Astrocyte of the spinal cord (primary cell): ENCODE measurements at places on chromosomes 7 and 10.

DNA sequence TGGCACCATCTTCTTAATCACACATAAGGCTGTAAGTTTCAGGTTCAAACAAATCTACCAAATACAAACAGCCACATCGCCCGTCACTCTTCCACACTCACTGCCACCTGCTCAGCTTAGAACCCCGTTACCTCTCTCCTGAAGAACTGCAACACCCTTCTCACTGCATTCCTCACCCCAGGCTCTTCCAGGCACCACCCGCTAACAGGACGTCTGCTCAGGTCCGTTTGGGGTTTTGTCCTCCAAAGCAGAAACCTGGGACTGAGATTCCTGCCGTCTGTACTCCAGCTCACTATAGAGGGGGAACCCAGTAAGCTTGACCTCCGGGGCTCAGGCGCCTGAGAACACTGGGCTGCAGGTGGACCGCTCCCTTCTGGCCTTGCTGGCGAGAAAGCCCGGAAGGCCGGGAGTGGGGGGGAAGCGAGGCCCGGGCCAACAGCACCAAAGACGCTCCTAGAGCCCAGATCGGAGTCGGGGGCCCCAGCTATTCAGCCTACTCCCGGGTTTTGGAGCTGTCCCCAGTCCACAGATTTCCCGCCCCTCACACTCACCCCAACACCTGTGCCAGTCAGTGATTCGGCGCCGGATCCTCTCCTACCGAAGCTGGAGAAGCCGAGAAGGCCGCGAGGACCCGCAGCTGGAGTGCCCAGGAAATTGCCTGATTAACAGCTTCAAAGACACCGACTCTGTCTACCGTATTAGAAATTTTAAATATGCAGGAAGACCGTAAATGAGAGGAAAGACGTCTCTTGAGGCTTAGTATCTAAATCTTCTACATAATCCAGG, at the start of gene AP3M1:
AP3M1 (minus strand) TSS at position 625 of the 786 bp plus-strand sequence. CDS start 12,449 bp downstream, outside the sequence.
- DNase-seq, result no peak

DNA sequence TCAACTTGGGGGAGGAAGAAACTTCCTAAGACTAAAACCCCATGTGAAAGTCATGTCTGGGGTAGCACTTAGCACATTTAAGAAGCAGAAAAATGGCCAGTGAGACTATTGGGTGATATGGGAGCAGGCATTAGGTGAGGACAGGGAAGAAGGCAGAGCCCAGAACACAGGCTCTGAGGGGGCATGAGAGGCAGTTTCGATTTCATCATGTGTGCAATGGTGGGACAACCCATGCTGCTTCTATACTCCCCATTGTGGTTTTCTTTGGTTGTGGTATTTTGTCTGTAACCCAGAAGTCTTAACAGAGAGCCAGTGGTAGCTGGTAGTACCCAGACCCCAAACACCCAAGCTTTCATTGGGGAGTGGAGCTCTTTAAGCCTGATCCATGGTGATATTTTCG, 752.0 kb downstream of the GRID1 start:
- no peak for DNase-seq

GRCh38 chr10:112915590-112916572, 34.2 kb upstream of the TCF7L2 start:
- peak; percentile 69 for DNase-seq

DNA sequence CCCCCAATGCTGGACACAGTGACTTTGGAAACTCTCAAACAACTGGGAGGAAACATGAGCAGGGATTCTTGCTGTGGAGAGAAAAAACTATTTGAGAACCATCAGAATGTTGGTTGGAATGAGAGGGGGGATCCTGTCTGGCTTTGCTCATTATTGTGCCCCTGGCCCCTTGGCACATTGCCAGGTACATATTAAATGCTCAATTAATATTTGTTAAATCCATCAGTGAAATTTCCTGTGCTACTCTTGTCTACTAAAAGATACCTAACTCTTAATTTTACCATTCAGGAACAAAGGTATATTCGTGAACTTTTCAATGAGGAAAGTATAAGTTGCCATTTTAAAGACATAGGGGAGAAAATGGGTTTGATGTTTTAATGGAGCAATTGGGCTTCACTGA, 329.4 kb downstream of the OTUD1 start:
- DNase-seq, result no peak

- DNase-seq, result no peak
These were observed 15.5 kb upstream of the CPXM2 start for GRCh38 chr10:123906884-123907652.

DNA sequence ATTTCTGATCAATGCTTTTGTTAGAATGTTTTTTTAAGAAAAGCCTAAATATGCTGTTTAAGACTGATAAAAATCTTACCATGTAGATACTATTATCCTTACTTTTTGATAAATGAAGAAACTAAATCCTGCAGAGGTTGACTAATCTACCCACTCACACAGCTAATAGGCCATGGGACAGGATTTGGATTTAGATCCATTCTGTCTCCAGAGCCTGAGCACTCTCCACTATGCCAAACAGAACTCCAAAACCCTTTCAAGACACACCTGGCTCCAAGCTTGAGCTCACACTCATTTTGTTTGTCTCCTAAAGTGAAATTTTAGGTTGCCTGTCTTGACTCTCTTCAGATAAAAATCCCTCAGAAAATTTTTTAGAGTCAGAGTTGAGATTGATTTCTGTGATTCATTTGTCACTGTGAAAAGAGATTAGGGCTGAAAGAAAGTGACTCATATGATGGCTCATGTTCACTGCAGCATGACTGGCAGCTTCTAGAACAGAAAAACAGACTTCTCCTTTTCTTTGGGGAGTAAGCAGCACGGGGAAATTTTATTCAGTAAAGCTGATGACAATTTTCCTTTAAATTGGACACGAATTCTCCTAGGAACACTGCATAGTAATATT, 132.3 kb upstream of the POT1 start:
- peak; percentile 54 for DNase-seq

DNA sequence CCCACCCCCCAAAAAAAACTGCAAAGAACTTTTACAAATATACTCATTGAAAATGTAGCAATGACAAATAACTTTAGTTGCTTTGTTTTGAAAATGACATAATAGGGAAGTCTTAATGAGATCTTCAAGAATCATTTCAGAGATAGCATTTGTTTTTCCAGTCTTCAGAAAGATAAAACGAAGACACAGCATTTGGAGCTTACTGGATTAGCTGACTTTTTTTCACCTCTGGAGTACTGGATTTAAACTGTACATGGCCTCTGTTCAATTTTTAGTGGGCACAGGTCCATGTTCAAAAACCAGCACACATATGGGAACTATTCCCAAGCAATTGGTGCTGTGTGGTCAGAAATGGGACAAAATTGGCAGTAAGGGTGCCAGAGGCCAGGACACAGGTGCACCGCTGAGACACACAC, 3.9 kb downstream of the RAB11FIP2 start:
- peak; percentile 11 for DNase-seq

- DNase-seq, result no peak
These were observed 31.8 kb upstream of the ABCA13 start for GRCh38 chr7:48139459-48139858.

- DNase-seq, result no peak
These were observed 43.4 kb downstream of the FAM20C start for GRCh38 chr7:235576-236395.

DNA sequence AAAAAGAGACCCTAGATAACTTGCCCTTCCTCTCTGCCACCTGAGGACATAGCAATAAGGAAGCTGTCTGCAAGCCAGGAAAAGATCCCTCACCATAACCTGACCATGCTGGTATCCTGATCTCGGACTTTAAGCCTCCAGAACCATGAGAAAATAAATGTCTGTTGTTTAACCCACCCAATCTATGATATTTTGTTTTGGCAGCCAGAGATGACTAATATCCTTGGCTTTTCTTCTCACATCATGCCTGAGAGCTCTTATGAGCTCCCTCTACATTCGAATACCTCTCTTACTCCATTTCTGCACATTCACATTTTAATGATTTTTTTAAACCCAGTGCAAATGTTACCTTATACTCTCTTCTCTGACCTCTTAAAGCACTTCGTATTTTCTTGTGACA, 214.0 kb upstream of the CHRM2 start:
- peak; percentile 6 for DNase-seq

GRCh38 chr7:142569851-142570250, 179.4 kb upstream of the PRSS1 start:
- DNase-seq, result no peak

- peak; percentile 53 for DNase-seq
These were observed 42.9 kb upstream of the MET start for GRCh38 chr7:116629051-116629463.

DNA sequence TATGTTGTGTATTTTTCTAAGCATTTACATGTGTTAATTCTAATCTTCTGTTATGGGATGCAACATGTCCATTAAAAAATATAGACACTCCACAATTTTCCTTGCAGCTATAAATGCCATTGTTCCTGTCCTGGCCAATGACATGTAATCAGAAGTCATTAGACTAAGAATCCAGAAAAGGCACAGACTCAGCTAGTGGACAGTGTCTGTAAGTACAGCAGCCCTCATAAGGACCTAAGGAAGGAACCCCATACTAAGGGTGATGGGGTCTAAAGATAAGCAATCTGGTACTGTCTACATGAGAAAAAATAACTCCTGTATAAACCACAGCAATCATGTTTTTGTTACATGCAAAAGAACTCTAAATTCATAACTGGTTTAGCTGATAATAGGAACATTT, 115.9 kb downstream of the GPR85 start:
- no peak for DNase-seq

GRCh38 chr10:78605800-78606350, 462.9 kb upstream of the ZMIZ1 start:
- no peak for DNase-seq

DNA sequence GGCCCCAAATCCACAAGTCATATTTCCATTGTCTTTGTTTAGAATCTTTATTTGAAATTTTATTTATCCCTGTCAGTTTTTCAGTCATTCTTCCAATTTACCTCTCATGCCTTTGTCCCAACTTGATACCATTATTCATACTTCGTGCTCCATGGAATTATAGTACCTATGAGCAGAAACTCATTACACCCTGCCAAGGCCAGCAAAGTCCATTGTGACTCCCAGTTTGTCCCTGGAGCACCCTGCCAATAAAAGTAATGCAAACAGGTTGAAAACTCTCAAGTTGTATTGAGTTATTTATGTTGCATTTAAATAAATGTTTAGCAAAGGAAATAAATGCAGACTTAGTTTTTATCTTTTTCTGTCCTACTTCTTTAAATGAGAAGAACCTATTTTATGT, 19.3 kb downstream of the PCGF5 start:
- DNase-seq, result no peak
